Frontal cortex (tissue), 4 donors: ENCODE measurements at places on chromosomes 6 and 20.

GRCh38 chr6:32845384-32845884, 1.6 kb upstream of the PSMB8 start:
- no peak for DNase-seq

- no peak for DNase-seq
Measured at GRCh38 chr6:81693266-81693665, 59.2 kb downstream of the TENT5A start.

- DNase-seq = peak; percentile 33
Measured at GRCh38 chr6:52304983-52305390, 20.4 kb upstream of the MCM3 start.

GRCh38 chr6:143194095-143194589, 133.5 kb downstream of the AIG1 start:
- DNase-seq = no peak

DNA sequence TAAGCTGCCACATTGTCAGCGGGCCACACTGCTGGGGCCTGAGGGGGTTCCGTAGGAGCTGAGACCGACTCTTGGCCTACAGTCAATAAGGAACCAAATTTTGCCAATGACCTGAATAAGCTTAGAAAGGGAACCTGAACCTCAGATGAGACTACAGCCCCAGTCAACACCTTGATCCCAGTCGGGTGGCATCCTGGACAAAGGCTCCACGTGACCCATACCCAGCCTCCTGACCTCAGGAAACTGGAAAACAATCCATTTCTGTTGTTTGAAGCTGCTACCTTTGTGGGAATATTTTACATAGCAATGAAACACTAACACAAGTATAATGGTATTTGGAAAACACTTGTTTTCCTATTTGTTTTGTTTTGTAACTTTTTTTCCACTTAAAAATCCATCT, 179.9 kb upstream of the RALGAPA2 start:
- DNase-seq = no peak

DNA sequence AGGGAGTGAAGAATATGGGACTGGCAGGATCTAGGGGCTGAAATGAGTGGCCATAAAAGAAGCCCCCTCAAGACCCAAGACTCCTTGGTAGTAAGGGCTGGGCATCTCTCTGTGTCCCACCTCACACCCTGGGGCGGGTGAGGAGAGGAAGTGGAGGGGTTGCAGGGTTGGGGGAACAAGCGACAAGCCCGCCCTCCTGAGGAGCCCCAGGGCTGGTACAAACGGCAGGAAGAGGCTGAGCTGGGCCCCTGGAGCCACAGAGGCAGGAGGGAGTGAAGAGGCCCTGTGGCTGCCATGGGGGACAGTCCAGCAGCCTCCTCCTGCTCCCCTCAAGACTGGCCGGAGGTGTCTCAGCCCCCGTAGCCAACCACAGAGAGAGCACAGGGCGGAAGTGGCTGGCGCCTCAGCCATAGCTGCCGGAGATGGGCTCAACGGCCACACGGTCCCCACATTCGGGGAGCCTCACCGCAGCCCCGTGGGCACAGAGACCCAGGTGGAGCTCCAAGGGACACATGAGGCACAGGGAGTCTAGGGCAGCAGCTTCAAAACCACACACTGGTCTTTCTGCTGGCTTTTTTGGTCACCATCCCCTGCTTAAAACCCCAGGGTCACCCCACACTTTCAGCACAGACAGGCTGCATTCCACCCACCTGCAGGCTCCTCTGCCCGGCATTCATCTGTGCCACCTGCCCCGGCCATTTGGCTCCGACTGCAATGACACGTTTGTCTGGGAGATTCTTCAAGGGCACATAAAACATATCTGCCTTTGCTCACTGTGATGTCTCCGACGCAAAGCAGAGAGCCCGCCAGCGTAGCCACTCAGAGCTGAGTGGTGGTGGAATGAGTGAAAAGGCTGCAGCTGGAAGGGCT, 524 bp downstream of the C20orf203 start:
- DNase-seq = no peak

DNA sequence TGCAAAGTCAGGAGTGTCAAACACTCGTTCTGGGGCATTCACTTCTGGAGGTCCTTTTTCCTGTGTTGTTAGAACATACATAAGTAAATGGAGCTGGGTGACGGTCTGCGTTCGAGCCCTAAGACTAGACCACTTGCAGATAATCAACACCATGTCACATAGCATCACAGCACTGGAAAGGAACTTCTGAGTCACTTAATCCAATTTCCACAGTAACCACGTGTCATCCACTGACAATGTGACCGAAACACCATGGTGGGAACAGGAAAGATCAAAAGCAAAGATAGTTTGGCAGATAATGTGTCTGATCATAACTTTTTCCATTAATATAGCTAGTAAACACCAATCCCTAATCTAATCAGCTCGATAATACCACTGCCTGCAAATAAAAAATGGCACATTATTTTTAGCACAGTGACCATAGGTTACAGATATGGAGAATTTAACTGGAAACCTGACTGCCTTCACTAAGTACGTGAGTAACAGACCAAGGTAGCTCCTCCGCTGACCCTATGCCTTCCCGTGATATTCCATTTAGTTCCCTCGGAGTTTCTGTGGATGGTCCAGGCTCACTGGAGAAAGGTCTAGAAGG, 34.8 kb downstream of the WRNIP1 start:
- no peak for DNase-seq

DNA sequence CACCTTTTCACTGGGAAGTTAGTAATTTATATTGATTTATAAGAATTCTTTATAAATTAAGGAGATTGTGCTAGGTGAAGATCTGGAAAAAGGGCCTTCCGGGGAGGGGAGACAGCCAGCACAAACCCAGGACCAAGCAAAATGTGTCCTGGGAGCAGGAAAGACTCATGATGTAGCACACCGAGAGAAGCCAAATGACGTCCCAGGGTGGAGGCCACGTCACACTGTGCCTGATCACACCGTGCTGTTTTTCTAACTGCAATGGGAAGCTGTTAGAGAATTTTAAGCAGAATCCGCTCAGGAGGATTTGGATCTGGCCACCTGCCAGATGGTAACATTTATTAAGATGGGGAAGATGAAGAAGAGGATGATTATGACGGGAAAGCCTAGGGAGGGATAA, 72.7 kb upstream of the AKAP12 start:
- DNase-seq = no peak

- no peak for DNase-seq
Measured at GRCh38 chr6:36023996-36024795, at the start of gene SLC26A8. Gene SLC26A8 (minus strand): TSS chr6:36024641. CDS start chr6:36019707, 4,934 bp downstream.

DNA sequence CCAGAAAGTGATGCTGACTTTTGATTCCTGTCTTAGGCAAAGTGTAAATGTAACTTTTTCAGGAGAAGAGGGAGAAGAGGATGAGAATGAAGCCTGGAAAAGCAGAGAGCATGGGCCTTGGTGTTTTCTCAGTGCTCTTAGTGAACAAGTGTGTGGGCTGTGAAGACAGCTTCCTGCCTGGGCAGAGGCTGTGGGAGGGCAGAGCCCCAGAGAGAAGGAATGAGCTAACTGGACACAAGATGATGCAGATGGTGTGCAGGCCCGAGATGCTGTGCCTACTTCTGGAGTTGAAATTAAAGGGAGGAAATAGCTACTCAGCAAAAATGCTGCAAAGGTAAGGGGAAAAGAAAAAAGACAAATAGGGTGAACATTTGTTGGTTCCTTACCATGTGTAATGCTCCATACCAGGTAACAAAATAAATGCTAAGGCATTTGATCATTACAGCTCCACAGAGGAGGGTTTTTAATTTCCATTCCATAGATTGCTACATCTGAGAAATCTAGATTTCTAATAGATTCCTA, 87.0 kb upstream of the CEP162 start:
- no peak for DNase-seq

DNA sequence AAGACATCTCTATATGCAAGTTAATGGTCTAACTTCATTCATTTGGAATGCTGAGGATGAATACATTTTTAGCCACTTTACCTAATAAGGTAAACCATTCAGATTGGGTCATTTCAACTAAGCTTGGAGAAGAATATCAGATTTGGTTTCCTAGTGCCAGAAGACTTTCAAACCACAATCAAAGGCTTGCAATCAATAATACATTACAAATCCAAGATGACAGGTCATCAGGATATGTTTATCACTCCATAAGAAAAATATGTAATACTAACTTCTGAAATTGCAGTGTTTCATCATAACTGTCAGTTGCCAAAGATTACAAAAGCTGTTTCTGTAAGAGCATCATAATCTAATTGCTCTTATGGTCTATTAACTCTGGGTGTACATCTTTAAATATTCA, 654.0 kb downstream of the COL12A1 start:
- no peak for DNase-seq

GRCh38 chr6:148440877-148441453, 98.3 kb downstream of the SASH1 start:
- peak; percentile 25 for DNase-seq

- DNase-seq = no peak
Measured at GRCh38 chr20:44714102-44714700, 968 bp upstream of the CCN5 start.
